Activated naive CD8-positive, alpha-beta T cell treated with anti-CD3 and anti-CD28 coated beads, Interleukin-2, amount 10 ng/mL, durations not matched to agents 7 days and 5 days (primary cell): ENCODE measurements at places on chromosomes 4 and X. TPM values are rescaled to one million over a fixed set of nuclear protein-coding genes. Genes with fewer than 3 reads are reported as not detected.

The PAGE4 gene
- total RNA-seq: not detected

The PAK3 gene
- 0.44 TPM for total RNA-seq

The MTNR1A gene
- total RNA-seq: not detected

The MAGEC2 gene
- not detected for total RNA-seq

The CXCL5 gene
- not detected for total RNA-seq

The RASL11B gene
- 0.22 TPM for total RNA-seq

The PDGFRA gene
- not detected for total RNA-seq

The RIPPLY1 gene
- not detected for total RNA-seq

The LDB2 gene
- not detected for total RNA-seq

The CXCL13 gene
- total RNA-seq: not detected

The SPANXD gene
- total RNA-seq: not detected

The MXRA5 gene
- total RNA-seq: not detected

The ARHGAP4 gene
- 356 TPM for total RNA-seq

The REELD1 gene
- 0.55 TPM for total RNA-seq

The APOOL gene
- total RNA-seq: 12.4 TPM

The TRIM60 gene
- total RNA-seq: not detected

The PCDH18 gene
- not detected for total RNA-seq

The MAMLD1 gene
- total RNA-seq: 2.5 TPM

The TLR2 gene
- 1.9 TPM for total RNA-seq

The PASD1 gene
- total RNA-seq: not detected

The WDFY3 gene
- 0.71 TPM for total RNA-seq

The KLHL4 gene
- total RNA-seq: 0.11 TPM

The DDX53 gene
- total RNA-seq: not detected

The CSAG3 gene
- not detected for total RNA-seq

The PF4V1 gene
- not detected for total RNA-seq

The CD99 gene
- total RNA-seq: 256 TPM

The SPIN2B gene
- 16.4 TPM for total RNA-seq

The SLC10A6 gene
- not detected for total RNA-seq

The EBP gene
- total RNA-seq: 214 TPM
